ENCODE measurements at places on chromosomes 2 and 18.

GRCh38 chr2:33746208-33746800, 147.2 kb upstream of the FAM98A start:
- no peaks in the 10 kb centered on the region for H3K27me3 ChIP-seq
- no peaks in the 10 kb centered on the region for H3K4me1 ChIP-seq
- H3K4me3 ChIP-seq, result no peak overlapping the region
- no peak for DNase-seq
- H3K36me3 ChIP-seq, result no peaks in the 10 kb centered on the region

DNA sequence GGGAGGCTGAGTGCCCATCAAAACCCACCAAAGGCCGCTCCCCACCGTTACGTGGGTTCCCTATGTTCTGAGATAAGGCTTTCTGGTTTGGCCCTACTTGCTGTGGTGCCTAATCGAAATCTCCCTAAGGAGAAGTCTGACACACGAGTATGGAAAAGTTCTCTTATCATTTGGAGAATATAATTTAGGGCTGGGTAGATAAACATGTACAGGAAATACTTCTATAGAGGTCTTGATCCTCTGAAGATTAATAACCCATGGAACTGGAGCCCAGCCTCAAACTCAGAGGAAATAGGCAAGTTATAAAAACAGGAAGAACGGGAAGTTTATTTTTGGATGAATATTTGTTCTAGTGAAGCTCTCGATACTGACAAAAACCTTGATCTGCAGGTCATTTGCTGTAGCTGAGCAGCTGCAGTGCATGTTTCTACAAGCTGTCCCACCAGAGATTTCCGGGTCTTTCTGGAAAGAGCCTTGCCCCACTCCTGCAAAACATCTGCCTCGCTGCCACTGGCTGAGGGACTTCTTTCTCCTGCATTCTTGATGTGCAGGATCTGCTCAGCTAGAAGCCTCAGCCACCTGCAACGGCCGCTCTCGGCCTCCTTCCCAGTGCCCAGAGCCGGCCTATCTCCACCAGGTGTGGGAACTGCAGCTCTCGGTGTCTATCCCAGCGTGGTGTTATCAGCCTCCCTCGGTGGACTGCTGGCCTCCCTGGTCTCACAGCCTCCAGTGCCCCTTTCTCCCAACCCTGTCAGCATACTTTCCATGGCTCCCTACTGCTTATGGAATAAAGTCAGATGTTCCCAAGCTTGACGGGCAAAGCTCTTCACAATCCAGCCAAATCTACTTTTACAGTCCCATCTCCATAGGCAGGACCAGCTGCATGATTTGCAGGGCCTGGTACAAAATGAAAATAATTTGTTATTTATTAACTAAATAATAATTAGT, 48.6 kb downstream of the SPRED2 start:
- H3K4me1 ChIP-seq, result peaks cover 52% of the 10 kb centered on the region
- no peak overlapping the region for H3K4me3 ChIP-seq
- H3K27me3 ChIP-seq, result no peaks in the 10 kb centered on the region

- no peaks in the 10 kb centered on the region for H3K36me3 ChIP-seq
- no peak for DNase-seq
- H3K27ac ChIP-seq, result no peak overlapping the region
- no peak overlapping the region for H3K4me3 ChIP-seq
- no peaks in the 10 kb centered on the region for H3K27me3 ChIP-seq
Observed at GRCh38 chr2:65292461-65293011, 64.9 kb downstream of the ACTR2 start.

GRCh38 chr2:187976986-187977333, 314.7 kb upstream of the GULP1 start:
- no peak overlapping the region for H3K27ac ChIP-seq
- no peak overlapping the region for H3K4me3 ChIP-seq
- H3K4me1 ChIP-seq, result no peaks in the 10 kb centered on the region
- H3K27me3 ChIP-seq, result no peaks in the 10 kb centered on the region

DNA sequence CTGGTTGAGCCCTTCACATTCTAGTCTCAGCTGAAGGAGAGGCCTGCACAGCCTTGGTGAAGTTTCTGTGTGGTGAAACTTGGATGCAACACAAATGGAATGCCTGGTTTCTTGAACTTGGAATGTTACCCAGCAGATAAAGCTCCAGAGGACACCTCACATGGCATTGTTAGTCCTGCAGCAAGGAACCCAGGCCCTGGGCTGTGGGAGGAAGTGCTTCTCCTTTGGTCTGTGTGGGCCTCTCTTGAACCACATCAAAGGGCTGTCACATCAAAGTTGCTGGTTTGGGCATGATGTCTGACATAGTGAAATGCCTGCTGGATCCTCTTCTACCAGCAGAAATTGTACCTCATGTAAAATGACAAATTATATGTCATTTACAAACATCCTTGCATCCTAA, 198.5 kb downstream of the FHOD3 start:
- DNase-seq, result no peak
- H3K27me3 ChIP-seq, result no peaks in the 10 kb centered on the region
- no peak overlapping the region for H3K27ac ChIP-seq

- H3K27ac ChIP-seq, result no peak overlapping the region
- peaks cover 3% of the 10 kb centered on the region for H3K4me1 ChIP-seq
- no peak for DNase-seq
- H3K4me3 ChIP-seq, result no peak overlapping the region
Observed at GRCh38 chr2:100561191-100561590, 1.6 kb upstream of the PDCL3 start.

GRCh38 chr2:67619204-67619603, 222.1 kb downstream of the ETAA1 start:
- no peak for DNase-seq
- peaks cover 12% of the 10 kb centered on the region for H3K4me1 ChIP-seq
- H3K27ac ChIP-seq, result no peak overlapping the region
- H3K36me3 ChIP-seq, result no peaks in the 10 kb centered on the region
- no peaks in the 10 kb centered on the region for H3K27me3 ChIP-seq

DNA sequence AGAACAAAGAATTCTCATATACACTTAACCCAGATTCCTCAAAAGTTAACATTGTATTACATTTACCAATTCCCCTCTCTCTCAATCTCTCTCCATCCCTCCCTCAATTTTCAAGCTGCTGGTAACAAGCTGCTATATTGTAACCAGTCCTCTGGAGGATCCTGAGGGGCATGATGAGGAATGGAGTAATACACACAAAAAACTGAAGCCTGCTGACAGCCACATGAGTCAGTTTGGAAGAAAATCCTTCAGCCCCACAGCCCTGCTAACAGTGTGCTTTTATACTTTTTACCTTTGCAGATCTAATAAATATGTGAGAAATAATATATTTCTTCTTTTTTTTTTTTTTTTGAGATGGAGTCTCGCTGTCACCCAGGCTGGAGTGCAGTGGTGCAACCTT, 165.7 kb upstream of the RAB12 start:
- DNase-seq, result no peak
- H3K4me3 ChIP-seq, result no peak overlapping the region
- no peaks in the 10 kb centered on the region for H3K36me3 ChIP-seq
- peaks cover 19% of the 10 kb centered on the region for H3K27me3 ChIP-seq
- no peak overlapping the region for H3K27ac ChIP-seq

DNA sequence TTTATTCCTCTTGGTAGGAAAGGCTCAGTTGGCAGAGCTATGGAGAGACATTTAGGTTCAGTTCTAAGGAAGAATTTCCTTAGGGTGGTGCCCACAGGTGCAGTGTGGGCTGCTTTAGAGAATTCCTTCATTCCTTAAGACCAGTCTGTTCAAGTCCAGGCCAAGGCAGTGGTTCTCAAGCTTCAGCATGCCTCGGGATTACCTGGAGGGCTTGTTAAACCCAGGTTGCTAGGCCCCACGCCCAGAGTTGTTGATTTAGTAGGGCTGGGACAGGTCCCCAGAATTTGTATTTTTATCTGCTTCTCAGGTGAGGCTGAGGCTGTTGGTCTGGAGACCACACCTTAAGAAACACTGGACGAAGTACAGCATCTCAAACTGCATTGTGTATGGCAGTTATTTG, 68.9 kb downstream of the CERS6 start:
- no peak for DNase-seq
- H3K4me1 ChIP-seq, result peaks cover 8% of the 10 kb centered on the region

DNA sequence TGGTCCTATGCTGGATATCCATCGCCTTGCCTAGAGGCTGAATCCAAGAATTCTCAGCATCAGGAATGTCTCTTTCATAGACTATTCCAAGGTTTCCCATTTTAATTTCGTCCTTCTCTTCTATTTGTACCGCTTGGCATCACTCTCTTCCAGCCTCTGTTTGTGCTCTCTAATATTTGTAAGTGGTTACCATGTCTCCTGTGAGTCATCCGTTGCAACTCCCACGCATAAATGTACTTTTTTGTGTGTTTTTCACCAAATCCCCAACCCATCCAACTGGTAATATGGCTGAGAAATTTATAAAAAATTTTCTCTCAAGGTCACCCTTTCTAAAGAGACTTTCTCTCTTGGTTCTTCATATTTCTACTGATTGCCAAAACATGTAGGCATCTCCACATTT, 21.8 kb downstream of the COLEC12 start:
- H3K27ac ChIP-seq, result no peak overlapping the region
- H3K27me3 ChIP-seq, result no peaks in the 10 kb centered on the region
- no peaks in the 10 kb centered on the region for H3K4me1 ChIP-seq
- no peak for DNase-seq
- no peaks in the 10 kb centered on the region for H3K36me3 ChIP-seq

- peak; percentile 51 for DNase-seq
- H3K36me3 ChIP-seq, result no peaks in the 10 kb centered on the region
- H3K27me3 ChIP-seq, result no peaks in the 10 kb centered on the region
- H3K4me3 ChIP-seq, result no peak overlapping the region
- no peak overlapping the region for H3K27ac ChIP-seq
Observed at GRCh38 chr2:172273910-172274571, 153.3 kb upstream of the ITGA6 start.

DNA sequence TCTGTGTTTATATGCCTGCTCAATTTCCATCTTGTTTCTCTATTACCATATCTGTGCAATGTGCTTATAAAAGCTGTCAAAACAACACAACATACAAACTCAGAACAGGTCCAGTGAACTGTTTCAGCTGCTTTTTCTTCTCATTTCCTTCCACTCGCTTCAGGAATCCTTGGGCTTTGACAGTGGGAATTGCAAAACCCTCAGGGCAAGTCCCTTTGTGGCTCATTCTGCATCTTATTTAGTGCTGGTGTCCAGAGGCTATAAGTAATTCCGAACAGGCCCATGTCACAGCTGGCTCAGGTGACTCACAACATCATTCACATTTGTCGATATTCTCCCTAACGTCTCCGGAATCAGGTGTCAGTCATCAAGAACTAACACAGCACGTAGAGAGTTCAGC, 309.9 kb upstream of the ZNF521 start:
- no peak overlapping the region for H3K4me3 ChIP-seq
- no peak for DNase-seq
- H3K27ac ChIP-seq, result no peak overlapping the region
- no peaks in the 10 kb centered on the region for H3K27me3 ChIP-seq
- no peaks in the 10 kb centered on the region for H3K4me1 ChIP-seq

DNA sequence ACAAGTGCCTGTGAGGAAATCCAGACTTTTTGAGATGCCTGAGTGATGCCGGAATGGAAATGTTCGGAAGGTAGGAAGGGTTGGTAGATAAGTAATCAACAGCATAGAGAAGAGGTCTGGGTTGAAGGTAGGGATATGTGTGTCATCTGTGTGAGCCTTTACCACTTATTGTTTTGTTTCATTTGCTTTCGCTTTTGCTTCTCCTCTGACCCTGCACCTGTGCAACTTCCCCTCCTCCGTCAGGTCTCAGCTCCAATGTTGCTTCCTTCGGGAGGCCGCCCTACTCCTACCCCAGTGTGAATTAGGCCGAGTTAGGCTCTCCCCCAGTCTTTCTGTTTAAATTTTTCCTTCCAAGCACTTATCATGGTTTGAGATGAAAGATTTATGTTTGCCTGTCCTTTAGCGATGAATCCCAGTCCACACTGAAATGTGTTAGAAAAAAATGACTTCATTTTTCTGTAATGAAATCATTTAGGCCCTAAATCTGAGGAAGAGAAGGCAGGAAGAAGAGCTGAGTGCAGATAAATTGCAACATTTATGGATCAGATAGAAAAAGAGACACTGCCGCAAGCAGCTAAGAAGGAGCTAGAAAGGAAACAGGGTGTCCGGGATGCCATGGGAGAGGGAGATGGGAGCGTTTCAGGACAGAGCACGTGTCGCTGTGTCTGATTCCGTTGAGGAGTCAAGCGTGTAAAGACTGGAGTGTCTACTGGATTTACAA, 139.6 kb upstream of the PELI1 start:
- no peak overlapping the region for H3K4me3 ChIP-seq
- no peaks in the 10 kb centered on the region for H3K27me3 ChIP-seq
- DNase-seq, result no peak
- H3K36me3 ChIP-seq, result no peaks in the 10 kb centered on the region

DNA sequence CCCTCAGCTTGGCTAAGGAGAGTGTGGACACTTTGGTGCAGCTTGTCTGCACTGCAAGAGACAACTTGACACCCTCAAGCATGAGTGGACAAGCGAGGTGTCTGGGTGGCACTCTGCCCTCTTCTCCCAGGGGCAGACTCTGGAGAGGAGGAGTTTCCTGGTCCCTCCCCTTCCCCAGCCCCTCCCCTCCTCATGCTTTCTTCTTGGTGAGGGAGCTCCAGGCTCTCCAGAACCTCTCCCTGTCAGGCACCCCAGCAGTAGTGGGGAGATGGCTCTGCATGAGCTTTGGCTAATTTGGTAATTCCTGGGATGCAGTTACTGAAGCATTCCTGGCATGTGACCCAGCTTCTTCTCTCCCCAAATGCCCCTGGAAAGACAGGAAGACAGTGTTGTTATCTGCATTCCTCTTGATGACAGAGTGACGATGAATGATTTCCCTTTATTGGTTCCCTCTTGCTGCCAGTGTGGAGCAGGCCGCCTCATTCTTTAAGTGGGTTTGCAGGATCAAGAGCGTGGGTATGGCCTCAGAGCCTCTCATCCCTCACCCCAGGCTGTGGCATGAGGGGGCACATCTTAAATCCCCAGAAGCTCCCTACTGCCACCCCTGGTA, 89.2 kb downstream of the STPG4 start:
- no peak overlapping the region for H3K27ac ChIP-seq
- DNase-seq, result peak; percentile 40
- peaks cover 8% of the 10 kb centered on the region for H3K4me1 ChIP-seq
- H3K36me3 ChIP-seq, result no peaks in the 10 kb centered on the region
- H3K27me3 ChIP-seq, result no peaks in the 10 kb centered on the region
- no peak overlapping the region for H3K4me3 ChIP-seq

DNA sequence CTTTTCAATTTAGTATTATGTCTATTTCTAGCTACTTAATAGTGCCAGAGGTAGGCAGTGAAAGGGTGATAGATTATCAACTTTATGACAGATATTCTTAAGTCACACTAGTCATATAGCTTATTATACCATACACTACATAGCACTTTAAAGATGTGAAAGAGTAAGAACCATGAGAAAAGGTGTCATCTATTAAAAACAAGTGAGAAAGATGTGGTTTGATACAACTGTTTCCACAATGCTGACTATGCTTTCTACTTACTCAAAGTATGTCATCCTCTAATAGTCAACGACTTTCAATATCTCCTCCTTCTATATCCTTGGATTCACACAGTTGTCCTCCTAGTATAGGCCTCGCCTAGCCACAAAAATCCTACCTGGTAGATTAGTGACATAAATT, 132.9 kb upstream of the WDSUB1 start:
- H3K4me3 ChIP-seq, result no peak overlapping the region
- H3K27me3 ChIP-seq, result no peaks in the 10 kb centered on the region
- no peaks in the 10 kb centered on the region for H3K4me1 ChIP-seq

Measured in A673 (cell line).